ENCODE measurements at places on chromosomes 6 and 20. TPM values are rescaled to one million over a fixed set of nuclear protein-coding genes. Genes with fewer than 3 reads are reported as not detected.

DNA sequence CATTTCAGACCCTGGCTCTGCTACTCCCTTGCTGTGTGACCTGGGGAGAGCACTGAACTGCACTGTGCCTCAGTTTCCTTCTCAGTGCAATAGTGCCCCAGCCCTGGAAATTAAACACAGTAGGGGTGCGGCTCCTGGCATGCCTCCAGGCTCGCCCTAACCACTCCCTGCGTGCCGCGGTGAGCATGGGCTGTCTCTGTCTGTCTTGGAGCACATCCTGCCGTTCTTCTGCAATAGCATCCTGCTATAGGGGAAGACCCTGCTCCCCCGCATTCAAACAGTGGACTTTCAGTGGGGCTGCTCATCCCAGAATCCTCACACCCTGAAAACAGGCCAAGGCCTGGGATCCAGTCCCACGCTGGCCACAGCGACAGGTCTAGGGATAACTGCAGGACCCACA, 129.5 kb downstream of the FOXC1 start:
- no peaks in the 10 kb centered on the region for H3K27me3 ChIP-seq
- no peak for DNase-seq
- no peaks in the 10 kb centered on the region for H3K4me1 ChIP-seq
- H3K36me3 ChIP-seq, result peaks cover 4% of the 10 kb centered on the region
- no peak overlapping the region for H3K27ac ChIP-seq

GRCh38 chr20:64143018-64143801, 21.0 kb upstream of the MYT1 start:
- H3K36me3 ChIP-seq, result peaks cover 2% of the 10 kb centered on the region
- no peak overlapping the region for H3K4me3 ChIP-seq
- no peak overlapping the region for H3K27ac ChIP-seq
- H3K27me3 ChIP-seq, result no peaks in the 10 kb centered on the region
- DNase-seq, result no peak

DNA sequence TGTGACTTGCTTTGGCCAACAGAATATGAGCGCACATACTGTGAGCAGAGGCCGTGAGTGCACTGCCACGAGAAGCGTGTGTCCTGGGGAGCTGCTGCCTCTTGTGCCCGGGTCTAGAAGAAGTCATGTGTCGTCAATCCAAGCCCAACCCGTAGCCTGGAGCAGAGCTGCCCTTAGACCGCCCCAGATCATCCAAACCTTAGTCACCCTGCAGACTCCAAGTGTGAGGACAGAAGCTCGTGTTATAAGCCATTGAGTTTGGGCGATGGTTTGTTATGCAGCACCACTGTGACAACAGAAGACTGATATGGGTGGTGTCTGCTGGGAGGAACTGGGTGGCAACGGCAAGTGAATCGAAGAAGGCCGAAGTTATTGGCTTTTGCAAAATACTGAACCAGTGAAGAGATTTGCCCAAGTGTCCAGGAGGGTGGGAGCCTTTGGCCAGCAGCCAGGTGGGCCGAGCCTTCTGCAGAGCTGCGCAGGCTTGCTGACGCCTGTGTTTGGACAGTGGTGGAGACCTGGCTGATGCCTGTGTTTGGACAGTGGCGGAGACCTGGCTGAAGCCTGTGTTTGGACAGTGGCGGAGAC, 101.3 kb upstream of the SULF2 start:
- no peaks in the 10 kb centered on the region for H3K4me1 ChIP-seq
- H3K36me3 ChIP-seq, result no peaks in the 10 kb centered on the region
- no peaks in the 10 kb centered on the region for H3K27me3 ChIP-seq
- DNase-seq, result no peak
- no peak overlapping the region for H3K4me3 ChIP-seq

DNA sequence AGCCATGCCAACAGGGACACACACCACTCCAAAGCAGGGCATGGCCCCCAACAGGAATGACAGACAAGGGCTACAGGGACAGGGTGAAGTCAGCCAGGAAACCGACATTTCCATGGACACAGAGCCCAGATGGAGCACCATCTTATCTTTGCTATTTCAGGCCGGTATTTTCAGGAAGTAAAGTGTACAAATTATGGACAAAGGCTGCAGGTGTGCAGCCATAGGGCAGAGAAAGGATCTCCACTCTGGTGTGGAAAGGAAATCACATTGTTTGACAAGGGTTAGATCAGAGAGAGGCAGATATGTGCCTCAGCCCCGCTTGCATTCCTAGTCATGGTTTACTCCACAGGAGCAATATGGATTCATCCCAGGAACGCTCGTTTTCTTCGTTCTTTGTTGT, 81.7 kb upstream of the SLC22A23 start:
- no peak for DNase-seq
- H3K27ac ChIP-seq, result no peak overlapping the region
- H3K36me3 ChIP-seq, result no peaks in the 10 kb centered on the region

GRCh38 chr6:24419526-24419925, 16.8 kb downstream of the MRS2 start:
- peaks cover 46% of the 10 kb centered on the region for H3K36me3 ChIP-seq
- no peaks in the 10 kb centered on the region for H3K27me3 ChIP-seq
- no peak for DNase-seq
- H3K4me3 ChIP-seq, result no peak overlapping the region
- H3K27ac ChIP-seq, result no peak overlapping the region
- H3K4me1 ChIP-seq, result no peaks in the 10 kb centered on the region

Gene TRDN
- not detected for total RNA-seq
